ENCODE measurements at places on chromosomes 5 and 9. TPM values are rescaled to one million over a fixed set of nuclear protein-coding genes. Genes with fewer than 3 reads are reported as not detected.

Gene URM1
- 59.2 TPM for total RNA-seq

Gene PALM2AKAP2
- total RNA-seq = 12.5 TPM

Gene OSMR
- total RNA-seq = 70.8 TPM

Gene PCDHGA1
- 0.38 TPM for total RNA-seq

Gene NR2F1-AS1
- total RNA-seq = 13.4 TPM

Gene OR13J1
- total RNA-seq = not detected

Gene WNT8A
- total RNA-seq = not detected

GRCh38 chr9:127962278-127962677 is 18.5 kb downstream of the EEIG1 start:
- no peak for DNase-seq

GRCh38 chr5:160064995-160065614 is 54.1 kb downstream of the PWWP2A start:
- DNase-seq = no peak

DNA sequence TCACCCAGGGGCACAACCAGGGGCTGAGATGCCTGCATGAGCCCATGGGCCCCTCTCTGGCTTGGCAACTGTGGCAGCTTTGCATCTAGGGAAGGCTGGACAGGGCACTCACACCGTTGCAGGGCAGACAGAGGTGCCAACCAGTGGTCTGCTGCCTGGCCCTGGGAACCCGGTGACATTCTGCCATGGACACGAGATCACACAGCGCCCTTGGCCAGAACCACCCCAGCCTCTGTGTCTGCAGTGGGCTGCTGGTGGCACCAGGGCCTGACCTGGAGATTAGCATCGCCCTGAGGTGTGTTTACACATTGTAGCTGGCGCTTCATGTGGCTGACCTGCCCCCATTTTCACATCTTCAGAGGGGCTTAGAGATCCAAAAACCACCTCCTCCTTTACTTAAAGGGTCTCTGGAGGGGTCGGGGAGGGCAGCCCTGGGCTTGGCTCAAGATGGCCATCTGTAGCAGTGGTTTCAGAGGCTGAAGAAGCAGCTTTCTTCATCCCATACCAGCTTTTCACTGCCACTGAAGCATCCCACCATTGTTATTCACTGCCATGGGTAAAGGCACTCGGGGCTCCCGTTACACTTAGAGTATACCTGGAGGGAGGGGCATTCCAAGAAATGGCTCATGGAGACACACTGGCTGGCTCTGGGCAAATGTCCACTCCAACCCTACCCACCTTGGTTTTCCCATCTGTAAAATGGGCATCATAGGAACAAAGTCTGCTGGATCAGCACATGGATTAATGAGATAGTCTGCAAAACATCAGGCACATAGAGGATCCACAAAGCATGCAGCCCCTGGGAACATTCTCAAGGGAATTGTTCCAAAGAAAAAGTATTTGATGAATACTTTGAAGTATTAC is 11.4 kb downstream of the DCANP1 start:
- no peak for DNase-seq

DNA sequence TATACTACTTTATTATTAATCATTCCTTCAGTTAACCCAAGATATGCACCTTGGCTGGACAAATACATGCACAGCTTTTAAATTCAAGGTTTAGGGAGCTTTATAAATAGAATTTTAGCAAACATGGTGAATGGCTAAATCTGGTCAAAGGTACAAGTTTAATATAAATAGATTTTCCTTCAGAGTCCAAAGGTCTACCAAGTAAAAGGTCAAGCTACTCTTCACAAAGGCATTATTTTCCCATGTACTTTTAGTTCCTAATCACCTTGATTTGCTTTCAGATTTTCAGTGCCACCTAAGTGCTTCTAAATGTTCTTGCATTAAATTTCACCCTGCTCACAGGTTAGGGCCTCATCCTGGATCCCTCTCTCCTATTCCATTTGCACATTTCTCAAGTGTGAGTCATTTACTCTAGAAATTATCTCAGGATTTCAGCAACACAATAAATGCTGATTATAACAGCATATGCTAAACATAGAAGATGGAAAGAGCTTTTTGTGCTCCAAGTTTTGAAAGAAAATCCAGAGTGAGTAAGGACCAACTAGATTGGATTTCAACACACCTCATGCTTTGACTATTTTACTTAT is 459.4 kb upstream of the ITGA1 start:
- DNase-seq = no peak

- DNase-seq = no peak
Measured at GRCh38 chr9:26956860-26957233, 635 bp downstream of the IFT74 start.

GRCh38 chr9:116842658-116843057 is 155.6 kb downstream of the TRIM32 start:
- no peak for DNase-seq

- no peak for DNase-seq
Measured at GRCh38 chr5:131773805-131774204, 23.0 kb downstream of the FNIP1 start.

GRCh38 chr9:69760278-69760610 is 433 bp upstream of the PTAR1 start:
- no peak for DNase-seq

- DNase-seq = peak; percentile 40
Measured at GRCh38 chr5:32960340-32961058, 249.4 kb downstream of the NPR3 start.

- DNase-seq = no peak
Measured at GRCh38 chr5:114360357-114360756, 1.5 kb upstream of the KCNN2 start.

- DNase-seq = no peak
Measured at GRCh38 chr9:15268782-15269181, 38.2 kb downstream of the TTC39B start.

GRCh38 chr5:108720391-108720790 is 27.3 kb upstream of the FER start:
- peak; percentile 63 for DNase-seq

GRCh38 chr5:25107853-25108252 is 463.1 kb upstream of the CDH10 start:
- DNase-seq = no peak

DNA sequence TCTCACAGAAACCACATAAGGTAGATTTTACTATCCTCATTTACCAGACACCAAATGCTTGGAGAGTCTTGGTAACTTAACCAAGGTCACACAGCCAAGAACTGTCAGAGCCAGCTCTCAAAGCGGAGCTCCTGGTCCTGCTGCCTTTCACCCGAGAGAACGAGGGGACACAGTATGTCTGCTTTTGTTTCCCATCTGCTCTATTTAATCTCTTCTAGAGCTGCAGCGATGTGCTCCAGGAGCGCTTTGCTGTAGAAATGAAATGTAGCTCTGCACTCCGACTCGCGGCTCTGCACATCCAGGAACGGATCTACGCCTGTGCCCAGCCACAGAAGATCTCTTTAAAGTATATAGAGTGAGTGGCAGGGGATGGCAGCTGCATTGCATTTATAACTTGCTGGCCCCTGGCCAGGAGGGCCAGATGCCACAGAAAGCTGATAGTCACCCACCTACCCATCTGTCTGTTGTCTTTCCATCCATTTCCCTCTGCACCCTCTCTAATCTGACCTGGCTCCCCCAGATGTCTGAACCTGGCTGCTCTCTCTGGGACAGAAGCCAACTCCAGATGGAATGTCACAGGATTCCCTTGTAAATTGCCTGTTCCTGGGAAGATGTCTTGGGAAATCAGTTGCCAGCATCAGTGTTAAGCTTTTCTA is 21.4 kb upstream of the TRMT10B start:
- DNase-seq = no peak

DNA sequence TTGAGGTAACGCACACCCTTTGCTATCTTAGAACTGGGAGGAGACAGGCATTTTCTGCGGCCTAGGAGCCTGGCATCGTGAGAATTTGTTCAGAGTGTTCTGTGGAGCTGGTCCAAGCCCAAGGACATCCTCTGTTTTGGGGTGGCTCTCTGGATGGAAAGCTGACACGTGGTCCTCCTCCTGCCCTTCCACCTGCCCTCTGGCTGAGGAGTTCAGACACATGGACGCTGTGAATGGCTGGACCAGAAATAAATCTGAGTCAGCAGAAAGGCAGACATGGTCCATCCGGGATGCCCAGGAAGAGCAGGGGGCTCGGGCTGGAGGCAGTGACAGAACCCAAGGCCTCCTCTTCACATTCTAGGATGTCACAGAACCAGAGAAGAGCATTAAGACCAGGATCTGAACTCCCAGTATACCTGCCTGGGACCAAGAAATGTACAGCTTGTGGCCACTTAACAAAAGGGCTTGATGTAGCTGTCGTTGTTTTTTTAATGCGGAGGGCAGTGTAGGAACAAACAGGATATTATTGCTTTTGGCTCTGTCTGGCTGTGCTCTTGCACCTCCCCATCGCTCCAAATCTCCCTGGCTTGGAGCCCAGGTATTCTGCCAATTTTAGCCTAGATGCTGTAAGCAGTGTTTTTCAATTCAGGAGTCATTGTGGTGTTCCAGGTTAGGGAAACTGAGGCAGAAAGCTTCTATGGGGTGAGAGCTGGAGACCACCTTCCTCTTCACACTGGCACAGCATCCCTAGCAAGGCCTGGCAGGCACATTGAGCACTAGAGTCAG is 2.4 kb downstream of the CKMT2 start:
- DNase-seq = no peak

DNA sequence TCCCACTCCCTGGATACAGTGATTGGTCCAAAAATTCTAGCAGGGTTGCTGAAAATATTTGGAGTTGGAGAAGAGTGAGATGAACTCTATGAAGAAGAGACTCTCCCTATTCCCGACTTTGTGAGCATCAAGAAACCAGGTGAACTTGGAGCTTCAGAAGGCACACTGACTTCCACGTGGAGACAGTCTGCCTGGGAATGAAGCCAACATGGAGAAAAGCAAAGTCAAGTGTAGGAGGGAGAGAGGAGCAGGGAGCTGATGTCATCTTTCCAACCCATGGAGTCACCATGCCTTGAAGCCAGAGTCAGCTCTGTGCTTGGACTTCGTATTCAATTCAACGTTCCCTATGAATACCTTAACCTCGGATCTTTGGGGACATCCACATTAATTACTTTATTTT is 125.1 kb downstream of the NPR3 start:
- peak; percentile 39 for DNase-seq

DNA sequence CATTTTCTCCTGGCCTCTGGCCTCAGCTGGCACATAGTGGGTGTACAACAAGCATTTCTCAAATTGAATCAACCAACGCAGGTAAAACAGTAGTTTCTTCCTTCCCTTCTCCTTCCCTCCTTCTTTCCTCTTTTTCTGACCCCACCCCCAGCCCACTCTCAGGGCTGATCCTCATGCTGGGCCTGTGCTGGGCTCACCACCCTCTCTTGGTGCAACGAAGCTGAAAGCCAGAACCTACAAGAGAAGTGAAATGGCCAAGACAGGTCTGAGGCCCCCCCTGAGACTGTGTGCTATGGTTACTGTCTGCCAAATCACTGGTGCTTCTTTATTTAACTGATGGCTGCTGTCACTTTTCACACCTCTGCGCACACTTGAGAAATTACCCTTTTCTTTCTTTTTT is 53.0 kb upstream of the BOD1 start:
- no peak for DNase-seq

DNA sequence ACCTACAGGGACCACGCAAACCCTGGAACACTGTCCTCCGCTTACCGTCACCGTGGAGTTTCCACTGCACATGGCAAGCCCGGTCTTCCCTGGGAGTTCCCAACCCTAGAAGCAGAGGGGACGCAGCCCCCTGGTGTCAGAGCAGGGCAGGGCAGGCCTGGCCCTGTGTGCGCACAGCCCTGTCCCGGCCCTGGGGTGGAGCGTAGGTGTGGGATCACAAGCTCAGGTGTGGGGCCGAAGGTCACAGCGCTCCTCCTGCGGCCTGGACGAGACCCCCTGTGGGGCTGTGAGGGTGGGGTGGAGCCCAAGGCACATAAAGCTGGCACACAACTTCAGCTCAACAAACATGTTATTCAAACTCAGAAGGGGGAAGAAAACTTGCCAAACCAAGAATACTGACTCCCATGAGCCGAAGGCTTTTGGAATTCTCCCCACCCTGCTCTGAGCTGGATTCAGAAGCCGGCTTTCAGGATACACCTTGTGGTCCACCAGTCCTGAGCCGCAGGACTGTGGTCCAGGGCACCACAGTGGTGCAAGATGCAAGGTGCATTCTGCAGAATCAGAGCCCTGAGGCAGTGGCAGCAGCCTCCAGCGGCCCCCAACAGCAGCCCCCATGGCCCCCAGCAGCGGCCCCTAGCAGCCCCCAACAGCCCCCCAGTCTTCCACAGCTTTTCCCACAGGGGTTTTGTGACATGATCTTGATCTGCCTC is 11.8 kb upstream of the EXOC3 start:
- peak; percentile 58 for DNase-seq

DNA sequence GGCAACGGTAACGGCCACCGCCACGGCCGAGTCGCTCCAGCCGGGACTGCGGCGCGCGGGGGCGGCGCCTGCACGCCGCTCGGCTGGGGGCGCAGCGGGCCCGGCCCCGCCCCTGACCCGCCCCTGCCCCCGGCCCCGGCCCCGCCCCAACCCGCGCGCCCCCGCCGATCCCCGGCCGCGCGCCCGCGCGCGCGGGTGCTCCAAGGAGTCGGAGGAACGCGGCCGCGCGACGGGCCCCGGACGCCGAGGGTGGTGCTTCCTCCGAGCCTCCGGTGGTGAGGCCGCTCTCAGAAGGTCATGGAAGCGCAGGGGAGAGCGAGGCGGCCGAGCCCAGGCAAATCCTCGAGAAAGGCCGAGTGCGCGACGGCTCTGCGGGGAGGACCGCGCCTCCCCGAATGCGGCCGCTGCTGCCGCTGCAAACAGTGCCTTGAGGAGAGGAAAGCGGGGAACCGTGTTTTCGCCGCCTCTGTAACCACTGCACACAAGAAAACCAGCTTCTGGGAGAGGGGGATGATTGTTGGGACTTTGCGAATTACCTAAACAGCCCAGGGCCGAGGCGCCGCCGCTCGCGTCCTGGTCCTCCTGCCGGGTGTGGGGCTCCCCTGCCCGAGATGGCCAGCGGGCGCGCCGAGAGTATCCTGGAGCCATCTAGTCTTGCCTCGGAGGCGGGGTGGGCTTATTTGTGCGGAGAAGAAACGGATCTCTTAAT is at the start of gene LIFR:
TSS of gene LIFR (minus strand) at position 48 of the 709 bp plus-strand sequence. CDS start 25,999 bp downstream, outside the sequence.
- peak; percentile 87 for DNase-seq

GRCh38 chr5:31640573-31640972 is 1.6 kb downstream of the PDZD2 start:
- no peak for DNase-seq

- DNase-seq = no peak
Measured at GRCh38 chr9:137462396-137462985, 3.4 kb upstream of the NSMF start.
